ENCODE measurements at places on chromosomes 4 and X.

- DNase-seq: peak; percentile 76
Measured at GRCh38 chr4:48944756-48945241, 38.2 kb upstream of the OCIAD2 start.

DNA sequence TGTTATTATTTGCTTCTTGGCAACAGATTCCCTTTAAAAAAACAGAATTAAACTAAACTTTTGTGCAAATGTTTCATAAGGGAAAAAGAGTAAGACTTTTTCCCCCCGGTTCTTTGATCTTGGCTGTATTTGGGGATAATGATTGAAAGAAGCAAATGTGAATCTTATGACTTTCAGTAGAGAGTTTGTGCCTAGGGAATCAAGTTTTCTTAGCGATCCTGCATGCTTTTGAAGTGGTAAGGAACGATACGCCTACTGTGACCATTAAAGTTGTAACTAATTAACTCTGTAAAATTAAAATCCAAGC, 9.0 kb downstream of the ATP10D start:
- no peak for DNase-seq

GRCh38 chrX:18354369-18355223, at the start of gene SCML2:
Gene SCML2 (minus strand): TSS chrX:18354688. CDS start chrX:18334071, 20,617 bp downstream.
- peak; percentile 54 for DNase-seq

- DNase-seq: no peak
Measured at GRCh38 chr4:55447831-55448230, 52.1 kb downstream of the TMEM165 start.

- no peak for DNase-seq
Measured at GRCh38 chrX:41308884-41309647, 24.9 kb upstream of the DDX3X start.

- DNase-seq: no peak
Measured at GRCh38 chr4:167233685-167234315, 494 bp downstream of the SPOCK3 start.

DNA sequence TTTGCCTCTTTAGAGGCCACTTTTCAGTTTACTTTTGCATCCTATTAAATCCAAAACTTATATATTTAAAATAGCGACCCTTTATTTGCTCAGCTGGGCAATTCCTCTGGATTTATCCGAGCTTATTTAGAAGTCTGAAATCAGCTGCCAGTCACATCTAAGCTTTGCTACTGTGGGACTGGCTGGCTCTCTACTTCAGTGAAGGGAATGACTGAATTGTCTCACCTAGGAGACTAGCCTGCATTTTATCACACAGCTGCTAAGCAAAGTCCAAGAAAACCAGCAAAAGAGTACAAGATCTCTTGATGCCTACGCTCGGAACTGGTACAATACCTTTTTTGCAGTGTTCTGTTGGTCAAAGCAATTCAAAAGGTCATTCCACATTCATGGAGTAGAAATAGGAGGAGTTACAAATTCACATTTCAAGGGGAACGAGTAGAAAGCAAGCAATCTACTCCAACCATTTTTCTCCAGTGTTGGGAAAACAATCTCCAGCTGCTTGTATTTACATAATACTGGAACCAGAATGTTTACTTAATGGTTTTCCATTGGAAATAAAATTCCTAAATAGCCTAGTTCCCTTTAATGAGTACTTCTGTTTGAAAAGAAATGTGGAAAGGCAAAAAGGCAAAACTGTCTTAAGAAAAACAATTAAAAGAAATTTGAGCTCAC, 160.2 kb downstream of the MAGEB5 start:
- no peak for DNase-seq

- DNase-seq: peak; percentile 94
Measured at GRCh38 chr4:1011022-1011665, at the start of gene FGFRL1. Gene FGFRL1 (plus strand): TSS chr4:1011626. CDS start chr4:1012486, 860 bp downstream.

DNA sequence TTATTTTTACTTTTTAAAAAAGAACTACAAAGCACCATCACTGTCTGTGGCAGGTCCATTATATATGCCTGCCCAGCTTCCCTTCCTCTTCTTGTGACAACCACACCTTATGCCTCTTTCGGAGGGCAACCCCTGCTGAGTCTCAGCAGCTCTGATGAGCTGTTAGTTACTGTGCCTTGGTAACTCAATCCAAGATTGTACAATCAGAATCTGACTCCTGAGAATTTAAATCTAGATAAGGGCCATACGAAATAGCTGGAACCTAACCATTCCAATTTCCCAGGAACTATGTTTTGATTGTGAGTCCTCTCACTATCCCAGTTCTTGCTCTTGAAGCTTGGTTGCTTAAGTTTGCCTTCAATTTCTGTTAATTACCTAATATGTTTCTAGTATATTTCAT, 61.9 kb downstream of the ADAMTS3 start:
- DNase-seq: no peak

- no peak for DNase-seq
Measured at GRCh38 chr4:175325230-175325629, 407.1 kb downstream of the ADAM29 start.

DNA sequence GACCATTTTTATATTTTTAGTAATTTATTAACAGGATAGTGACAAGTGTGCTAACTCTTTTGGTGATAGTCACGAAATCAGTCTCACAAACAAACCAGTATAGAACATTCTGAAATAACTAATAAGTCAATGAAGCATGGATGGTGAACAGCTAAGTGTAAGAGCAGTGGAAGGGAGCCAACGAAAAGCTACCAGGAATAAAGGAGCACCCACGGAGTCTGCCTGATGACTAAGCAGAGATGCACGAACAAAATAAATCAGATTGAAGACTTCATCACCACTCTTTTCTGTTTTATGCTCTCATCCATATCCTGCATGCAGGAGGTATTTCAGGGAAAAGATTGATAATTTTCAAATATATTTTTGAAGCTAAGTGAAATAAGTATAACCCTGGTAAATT, 891.1 kb upstream of the HS3ST1 start:
- DNase-seq: no peak

DNA sequence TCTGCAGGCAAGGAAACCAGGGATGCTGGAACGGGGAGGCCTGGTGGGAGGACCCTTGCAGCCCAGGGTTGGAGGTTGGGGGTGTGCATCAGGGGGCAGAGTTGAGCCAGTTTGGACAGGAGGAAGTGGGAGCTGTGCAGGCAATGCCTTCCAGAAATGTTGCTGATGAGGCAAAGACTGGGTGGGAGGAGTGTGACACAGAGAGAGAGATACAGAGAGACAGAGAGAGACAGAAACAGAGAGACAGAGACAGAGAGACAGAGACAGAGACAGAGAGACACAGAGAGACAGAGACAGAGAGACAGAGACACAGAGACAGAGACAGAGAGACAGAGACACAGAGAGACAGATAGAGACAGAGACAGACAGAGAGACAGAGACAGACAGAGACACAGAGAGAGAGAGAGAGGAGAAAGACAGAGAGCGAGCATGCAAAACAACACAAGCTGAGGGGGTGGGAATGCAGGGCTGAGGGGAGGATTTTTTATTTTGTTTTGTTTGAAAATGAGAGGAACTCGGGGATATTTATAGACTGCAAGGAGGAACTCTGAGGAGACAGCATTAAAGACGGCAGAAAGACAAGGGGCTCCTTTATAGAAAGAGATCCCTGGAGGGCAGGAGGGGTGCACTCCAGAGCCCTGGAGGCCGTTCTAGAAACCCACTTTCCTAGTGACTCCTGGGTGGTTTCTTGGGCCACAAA, 1.9 kb upstream of the HAUS3 start:
- DNase-seq: peak; percentile 11

GRCh38 chr4:7939377-7940108, at the start of gene AFAP1:
Gene AFAP1 (minus strand): TSS chr4:7939861. CDS start chr4:7872078, 67,783 bp downstream.
- peak; percentile 91 for DNase-seq

DNA sequence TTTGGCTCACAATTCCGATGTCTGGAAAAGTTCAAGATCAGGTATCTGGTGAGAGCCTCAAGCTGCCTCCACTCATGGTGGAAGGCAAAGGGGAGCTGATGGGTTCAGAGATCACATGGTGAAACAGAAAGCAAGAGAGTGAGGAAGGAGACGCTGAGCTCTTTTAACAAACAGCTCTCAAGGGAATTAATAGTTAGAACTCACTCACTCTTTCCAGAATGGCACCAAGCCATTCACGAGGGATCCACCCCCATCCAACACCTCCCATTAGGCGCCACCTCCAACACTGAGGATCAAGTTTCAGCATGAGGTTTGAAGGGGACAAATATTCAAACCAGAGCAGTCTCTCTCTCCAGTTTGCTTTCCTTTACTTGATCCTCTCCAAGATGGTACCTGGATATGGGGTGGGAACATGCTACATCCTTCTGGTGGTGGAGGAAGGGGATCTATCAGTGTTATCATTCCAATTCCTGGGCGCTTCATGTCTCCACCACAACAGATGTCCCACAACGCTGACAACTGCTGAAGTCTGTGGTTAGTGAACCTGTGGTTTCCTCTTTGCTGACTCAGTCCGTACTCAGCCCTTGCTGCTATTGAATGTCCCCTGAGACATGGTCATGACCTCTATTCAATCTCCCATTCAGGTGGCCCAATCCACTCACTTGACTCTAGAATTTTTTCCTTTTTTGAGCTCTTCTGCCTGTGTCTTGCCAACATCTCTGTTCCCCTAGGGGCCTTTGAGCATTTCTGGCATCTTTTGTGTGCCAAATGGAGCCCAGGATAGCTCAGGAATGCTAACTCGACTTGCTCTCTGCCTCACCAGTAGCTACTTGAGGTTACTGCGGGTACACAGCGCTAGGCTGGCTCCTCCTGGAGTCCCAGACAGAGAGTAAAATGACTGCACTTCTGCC, 395.2 kb downstream of the MID1IP1 start:
- peak; percentile 64 for DNase-seq

DNA sequence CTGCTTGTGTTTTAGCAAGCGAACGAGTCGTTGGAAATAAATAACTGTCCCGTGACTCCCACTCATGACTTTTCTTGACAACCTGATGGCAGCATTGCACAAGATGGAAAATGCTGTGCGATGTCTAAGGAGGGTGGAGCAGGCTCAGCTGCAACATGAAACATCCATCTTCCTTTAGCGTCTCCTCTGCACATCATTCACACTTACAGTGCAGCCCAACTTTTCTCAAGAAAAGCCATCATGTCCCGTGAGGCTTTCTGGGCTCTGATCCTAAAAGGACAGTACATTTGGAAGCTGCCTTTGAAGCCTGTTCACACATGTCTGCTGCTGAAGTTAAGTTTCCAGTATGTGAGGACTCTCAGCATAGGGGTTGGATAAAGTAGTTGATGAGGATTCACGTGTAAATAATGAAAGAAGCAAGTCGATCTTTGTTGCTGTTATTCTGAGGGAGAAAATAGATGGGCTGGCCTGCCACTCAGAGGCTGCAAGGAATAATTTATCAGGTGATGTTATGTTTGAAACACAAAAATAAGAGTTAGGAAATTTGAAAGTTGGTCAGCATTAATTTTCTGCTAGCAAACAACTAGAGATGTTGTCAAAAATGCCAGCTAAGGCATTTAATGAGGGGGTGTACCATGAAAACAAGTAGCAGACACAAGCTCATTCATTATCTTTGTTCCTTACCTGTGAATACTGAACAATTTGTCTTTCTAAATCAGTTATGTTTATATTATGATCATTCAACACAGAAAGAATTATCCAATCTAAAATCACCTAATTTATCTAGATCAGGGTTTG, 328.7 kb upstream of the ZFP42 start:
- DNase-seq: no peak

GRCh38 chr4:158020734-158021346, 152.0 kb downstream of the GASK1B start:
- no peak for DNase-seq

- no peak for DNase-seq
Measured at GRCh38 chr4:183801457-183802165, 103.5 kb upstream of the STOX2 start.

DNA sequence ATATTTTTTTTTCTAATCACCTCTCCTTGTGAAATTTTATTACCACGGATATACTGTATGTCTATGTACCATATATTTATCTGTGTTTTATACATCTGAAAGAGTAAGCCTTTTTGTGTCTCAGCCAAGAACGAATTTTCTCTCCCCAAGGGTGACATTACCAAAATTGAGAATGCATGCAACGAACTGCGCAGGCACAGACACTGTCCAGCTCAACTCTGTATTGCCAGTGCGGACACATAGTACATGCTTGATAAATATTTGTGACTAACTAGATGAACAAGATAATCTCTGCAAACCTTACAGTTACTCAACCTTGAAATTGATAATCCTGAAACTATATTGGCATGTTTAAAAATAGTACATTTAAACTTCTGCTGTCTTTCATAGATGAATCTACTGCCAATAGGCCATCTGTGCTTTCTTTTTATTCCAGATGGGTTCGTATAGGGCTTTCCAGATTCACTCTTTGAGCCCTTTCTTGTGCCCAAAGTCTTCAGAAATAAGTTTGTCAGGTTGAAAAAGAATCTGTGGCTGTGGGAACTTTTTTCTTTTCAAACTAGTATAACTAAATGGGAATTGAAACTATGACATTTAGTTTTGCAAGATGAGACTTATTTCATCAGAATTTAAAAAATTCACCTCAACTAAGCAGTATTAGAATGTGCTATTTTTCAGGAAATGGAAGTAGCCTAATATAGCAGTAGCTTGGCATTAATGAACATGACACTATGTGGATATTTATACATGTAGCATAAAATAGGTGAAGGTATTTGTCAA, 38.9 kb downstream of the DTHD1 start:
- no peak for DNase-seq

GRCh38 chr4:41141900-41142299, 72.4 kb downstream of the APBB2 start:
- no peak for DNase-seq

DNA sequence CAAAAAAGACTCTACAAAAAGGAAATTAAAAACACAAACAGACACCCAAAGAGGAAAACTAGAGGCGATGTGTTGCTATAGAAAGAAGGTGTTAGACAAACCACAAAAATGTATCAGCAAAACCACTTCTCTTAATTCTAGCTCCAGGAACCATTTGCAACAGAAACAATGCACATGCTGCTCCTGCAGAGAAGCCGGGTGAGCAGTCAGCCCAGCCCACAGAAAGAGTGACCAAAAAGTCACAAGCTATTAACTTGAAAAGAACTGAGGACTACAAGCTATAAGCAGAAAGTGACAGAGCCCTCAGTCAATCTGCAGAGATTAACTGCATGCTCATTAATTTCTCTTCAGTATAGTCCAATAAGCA, 96.2 kb upstream of the KLHL13 start:
- DNase-seq: no peak

DNA sequence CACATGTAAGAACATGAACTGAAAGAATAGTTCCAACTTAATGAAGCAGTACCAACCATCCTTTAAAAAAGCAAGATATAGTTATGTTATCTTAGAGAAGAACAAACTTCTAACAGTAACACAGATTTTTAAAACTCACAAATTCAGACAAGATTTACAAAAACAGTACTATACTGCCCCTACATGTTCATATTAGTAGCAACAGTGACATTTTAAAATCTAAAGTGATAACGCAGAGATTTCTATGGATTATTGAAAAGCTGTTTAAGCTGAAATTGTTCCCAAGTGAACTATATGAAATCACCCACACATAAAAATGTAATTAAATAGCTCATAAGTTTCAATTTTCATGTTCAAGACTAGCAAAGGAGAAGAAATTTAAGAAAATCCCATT, 166.0 kb downstream of the FBXW7 start:
- DNase-seq: no peak
